Activated T-cell treated with anti-CD3 and anti-CD28 coated beads for 24 hours (primary cell): ENCODE measurements at places on chromosomes 2 and 18.

DNA sequence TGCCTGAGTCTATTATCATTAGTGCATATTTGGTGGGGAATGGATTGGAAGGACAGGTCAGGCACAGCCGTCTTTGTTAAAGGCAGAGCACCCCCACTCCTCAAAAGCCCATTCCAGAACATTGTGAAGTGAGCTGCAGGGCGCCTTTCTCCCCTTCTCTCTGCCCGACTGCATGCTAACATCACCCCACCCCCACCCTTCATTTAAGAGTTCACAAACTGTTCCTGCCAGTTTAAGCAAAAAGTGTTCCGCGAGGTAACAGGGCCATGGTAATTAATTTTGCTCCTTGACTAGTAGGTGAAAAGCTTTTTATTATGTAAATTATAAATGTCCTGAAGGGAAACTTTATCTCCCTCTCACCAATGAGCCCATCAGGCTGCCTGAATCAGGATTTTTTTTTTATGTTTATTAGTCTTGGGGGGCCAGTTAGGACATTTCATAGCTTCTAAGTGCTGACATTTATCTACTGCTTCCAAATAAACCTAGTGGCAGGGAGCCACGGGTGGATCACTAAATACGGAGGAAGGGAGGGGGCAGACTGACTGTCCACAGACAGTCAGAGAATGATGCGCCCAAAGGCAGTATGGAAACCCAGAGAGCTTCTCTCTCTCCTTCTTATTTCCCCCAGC is 99.4 kb downstream of the FTCDNL1 start:
- no peak for DNase-seq

GRCh38 chr2:182890305-182890704 is 23.9 kb upstream of the FRZB start:
- no peak for DNase-seq

- no peak for DNase-seq
These were observed 771.5 kb downstream of the GALR1 start for GRCh38 chr18:78021196-78021595.

- no peak for DNase-seq
These were observed 513.9 kb upstream of the NXPH2 start for GRCh38 chr2:139293992-139294548.

DNA sequence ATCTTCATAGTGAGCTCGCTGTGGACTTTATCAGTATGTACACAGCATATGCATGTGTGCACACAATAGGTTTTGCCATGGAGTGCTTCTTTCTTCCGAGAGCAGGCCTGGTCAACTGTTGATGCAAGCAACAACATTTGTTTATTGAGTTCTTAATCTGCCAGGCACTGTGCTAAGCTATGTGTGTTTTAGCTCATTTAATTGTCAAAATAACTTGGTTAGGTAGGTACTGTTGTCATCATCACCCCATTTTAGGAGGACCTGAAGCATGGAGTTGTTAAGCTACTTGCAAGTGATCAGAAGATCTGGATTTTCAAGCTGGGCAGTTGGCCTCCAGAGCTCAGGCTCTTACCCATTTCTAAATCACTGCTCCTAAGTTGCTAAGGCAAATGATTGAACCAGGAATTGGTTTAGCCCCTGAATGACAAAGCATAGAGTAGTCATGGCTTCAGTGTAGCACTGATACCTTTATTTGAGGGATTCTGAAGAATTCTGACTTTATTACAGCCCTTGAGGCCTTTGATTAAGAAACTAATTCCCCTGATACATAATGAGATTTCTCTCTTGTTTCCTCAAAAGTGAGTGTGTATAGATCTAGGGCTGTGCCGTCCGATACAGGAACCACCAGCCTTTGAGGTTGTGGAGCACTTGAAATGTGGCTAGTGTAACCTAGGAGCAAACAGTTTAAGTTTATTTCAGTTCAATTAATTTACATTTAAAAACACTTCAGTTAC is 132.9 kb downstream of the FMNL2 start:
- no peak for DNase-seq

- DNase-seq, result no peak
These were observed 80.1 kb upstream of the SPOPL start for GRCh38 chr2:138421315-138421970.

DNA sequence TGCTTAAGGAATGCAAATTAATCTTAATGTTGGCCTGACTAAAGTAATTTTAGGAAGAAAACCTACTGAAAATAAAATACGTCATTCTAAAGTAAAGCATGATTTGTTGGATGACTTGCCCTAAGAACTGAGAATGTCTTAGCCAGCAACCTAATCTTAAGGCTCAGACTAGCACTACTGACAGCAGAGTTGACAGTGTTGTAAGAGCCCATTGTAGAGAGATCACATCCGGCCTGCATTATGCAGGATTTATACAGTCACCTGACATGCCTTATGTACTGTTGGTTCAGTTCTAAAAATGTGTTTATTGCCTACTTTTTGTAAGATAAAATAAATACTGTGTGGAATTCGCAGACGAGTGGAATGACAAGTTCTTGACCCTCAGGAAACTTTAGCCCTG is 82.3 kb downstream of the TMEM185B start:
- no peak for DNase-seq

GRCh38 chr2:179311101-179311500 is 46.5 kb upstream of the SESTD1 start:
- no peak for DNase-seq

DNA sequence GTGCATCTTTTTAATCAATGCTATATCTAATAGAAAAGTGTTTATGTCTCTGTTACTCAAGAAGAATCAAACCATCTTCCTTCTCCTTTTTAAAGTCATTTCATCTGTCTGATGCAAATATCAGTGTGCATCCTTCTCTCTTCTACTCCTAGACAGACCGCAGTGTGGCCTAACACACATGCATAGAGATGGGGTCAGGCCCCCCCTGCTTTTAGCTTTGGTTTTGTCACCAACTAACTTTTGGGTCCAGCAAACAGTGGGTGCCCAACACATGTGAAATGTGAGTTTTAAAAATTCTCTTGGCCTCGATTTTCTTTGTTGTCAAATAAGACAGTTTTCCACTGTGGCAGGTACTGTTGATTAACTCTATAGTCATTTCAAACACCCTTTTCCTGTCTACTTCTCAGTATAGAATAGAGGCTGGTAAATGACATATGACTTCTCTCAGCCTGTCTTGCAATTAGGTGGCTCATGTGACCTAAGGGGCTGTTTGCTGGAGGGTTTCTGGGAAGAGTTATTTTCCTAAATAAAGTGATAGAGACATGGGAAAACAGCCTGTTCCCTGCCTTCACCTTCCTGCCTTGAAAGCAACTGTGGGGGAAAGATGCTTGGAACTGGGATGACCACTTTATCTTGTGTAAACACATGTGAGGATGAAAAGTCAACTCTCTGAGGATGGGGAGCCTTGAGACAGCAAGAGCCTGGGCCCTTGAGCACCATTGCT is 65.7 kb upstream of the DARS1 start:
- no peak for DNase-seq

DNA sequence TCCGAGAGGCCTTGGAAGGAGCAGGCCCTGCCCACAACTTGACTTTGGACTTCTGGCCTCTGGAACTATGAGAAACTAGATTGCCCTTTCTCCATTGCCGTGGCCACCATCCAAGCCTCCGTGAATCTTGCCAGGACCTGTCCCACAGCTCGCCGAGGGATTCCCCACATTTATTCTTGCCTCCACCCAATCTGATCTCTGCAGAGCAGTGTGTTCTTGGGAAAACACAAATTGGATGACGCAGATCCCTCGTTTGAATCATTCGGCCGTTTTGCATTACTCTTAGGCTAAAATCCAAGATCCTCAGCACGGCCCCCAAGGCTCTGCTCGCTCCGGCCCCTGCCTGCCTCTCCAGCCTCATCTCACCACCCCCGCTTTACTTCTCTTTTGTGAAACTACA is 364.2 kb downstream of the ZNF516 start:
- DNase-seq, result no peak

DNA sequence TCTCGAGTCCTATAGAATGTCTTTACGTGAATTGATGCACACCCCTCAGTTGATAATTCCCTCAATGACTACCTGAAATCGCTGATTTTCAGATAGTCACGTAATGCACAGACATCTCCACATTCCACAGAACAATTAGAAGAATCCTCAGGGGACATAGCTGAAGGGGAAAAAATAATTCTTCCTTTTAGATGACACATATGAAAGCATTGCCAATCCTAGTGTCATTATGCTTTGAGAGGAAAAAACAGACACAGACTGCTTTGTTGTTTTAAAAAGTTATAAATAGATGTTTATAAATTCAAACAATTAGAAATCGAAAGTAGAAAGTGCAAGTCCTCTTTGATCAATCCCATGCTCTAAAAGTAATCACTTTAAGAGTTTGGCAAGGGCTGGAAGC is 100.6 kb upstream of the FN1 start:
- DNase-seq, result no peak

DNA sequence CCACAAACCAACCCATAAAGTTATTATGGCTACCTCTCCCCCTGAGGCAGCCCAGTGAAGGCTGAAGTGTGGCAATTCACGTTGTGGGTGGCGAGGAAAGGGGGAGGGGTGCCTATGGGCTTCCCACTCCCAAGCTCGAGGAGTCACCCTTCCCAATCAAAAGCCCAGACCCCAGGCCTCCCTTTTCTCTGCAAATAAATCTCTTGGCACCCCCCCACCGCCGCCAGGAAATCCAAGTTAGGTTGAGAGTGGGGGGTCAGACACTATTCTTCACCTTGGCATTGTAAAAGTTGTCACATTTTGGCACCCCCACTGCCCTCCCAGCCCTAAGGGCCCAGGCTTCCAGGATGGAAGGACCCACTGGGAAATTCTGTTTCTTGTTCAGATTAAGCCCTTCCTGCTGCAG is 6.9 kb downstream of the ANKRD53 start:
- no peak for DNase-seq

DNA sequence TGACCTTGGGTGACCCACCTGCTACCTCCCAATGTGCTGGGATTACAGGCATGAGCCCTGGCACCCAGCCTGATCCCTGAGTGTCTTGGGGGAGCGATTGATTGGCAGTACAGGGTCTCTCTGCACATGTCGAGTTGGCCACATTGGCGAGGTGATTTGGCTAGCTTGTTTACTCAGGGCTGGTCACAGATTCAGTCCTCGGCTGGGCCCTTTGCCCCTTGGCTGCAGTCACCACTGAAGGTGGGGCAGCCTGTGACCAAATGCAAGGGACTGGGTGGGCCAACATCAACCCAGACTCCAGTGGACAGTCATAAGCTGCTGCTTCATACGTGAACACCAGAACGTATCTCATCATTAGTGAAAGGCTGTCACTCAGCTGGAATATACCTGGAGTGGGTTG is 114.9 kb downstream of the ZNF532 start:
- no peak for DNase-seq
